ENCODE measurements at places on chromosomes 12 and 14. TPM values are rescaled to one million over a fixed set of nuclear protein-coding genes. Genes with fewer than 3 reads are reported as not detected.

IAPP gene
- total RNA-seq: not detected

GDF11 gene
- 18.4 TPM for total RNA-seq

GRCh38 chr14:50303744-50304471 lies 8.1 kb downstream of the L2HGDH start:
- H3K27me3 ChIP-seq: no peaks in the 10 kb centered on the region
- DNase-seq: peak; percentile 64
- no peak overlapping the region for H3K4me3 ChIP-seq
- H3K4me1 ChIP-seq: peaks cover 6% of the 10 kb centered on the region

INHBC gene
- not detected for total RNA-seq

LMO3 gene
- not detected for total RNA-seq

- H3K36me3 ChIP-seq: no peaks in the 10 kb centered on the region
- H3K4me3 ChIP-seq: no peak overlapping the region
- H3K27me3 ChIP-seq: no peaks in the 10 kb centered on the region
- no peak for DNase-seq
- no peaks in the 10 kb centered on the region for H3K4me1 ChIP-seq
Observed at GRCh38 chr12:69404851-69405565, 45.5 kb downstream of the YEATS4 start.

DNA sequence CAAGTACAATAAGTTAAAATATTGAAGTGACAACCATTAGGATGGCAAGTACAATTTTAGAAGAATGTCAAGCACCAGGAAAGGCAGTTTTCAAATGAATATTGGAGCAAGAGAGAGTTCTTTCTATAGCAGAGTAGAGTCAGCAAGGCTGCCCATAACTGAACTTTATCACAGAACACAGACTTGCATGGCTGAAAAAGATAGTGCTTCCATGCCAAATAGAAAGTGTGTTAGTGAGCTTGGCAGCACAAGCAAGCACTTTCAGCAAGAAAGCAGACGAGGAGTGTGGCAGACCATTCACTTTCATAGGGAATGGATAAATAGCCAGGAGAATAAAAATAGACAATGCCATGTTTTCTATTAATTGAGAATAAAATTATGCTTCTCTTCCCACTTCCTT lies 647.0 kb upstream of the MGAT4C start:
- H3K4me3 ChIP-seq: no peak overlapping the region
- no peaks in the 10 kb centered on the region for H3K36me3 ChIP-seq
- DNase-seq: no peak
- no peaks in the 10 kb centered on the region for H3K4me1 ChIP-seq
- no peak overlapping the region for H3K27ac ChIP-seq
- H3K27me3 ChIP-seq: no peaks in the 10 kb centered on the region

DNA sequence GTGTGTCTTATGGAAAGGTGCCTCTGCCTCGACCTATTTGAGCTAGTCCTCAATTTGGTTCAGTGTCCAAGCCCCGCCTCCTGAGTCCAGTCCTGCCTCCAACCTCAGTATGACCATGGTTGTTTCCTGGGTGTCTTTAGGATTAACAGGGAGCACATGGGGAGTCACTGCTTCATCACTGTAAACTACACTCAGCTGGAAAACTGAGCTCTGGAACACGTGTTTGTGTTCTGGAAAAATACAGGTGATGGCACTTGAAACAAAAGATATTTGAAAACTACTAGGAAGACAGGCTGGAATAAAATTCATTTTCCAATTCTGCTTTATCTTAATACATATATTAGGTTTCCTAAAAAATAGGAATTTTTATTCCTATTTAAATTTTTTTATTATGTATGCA lies 1187.3 kb upstream of the TMEM132C start:
- no peak overlapping the region for H3K27ac ChIP-seq
- DNase-seq: no peak
- no peak overlapping the region for H3K4me3 ChIP-seq
- peaks cover 25% of the 10 kb centered on the region for H3K27me3 ChIP-seq
- peaks cover 4% of the 10 kb centered on the region for H3K4me1 ChIP-seq
- H3K36me3 ChIP-seq: no peaks in the 10 kb centered on the region

SOAT2 gene
- total RNA-seq: 0.26 TPM

SLC7A7 gene
- total RNA-seq: 0.36 TPM
